ENCODE measurements at places on chromosomes 3 and 15. TPM values are rescaled to one million over a fixed set of nuclear protein-coding genes. Genes with fewer than 3 reads are reported as not detected.

DNA sequence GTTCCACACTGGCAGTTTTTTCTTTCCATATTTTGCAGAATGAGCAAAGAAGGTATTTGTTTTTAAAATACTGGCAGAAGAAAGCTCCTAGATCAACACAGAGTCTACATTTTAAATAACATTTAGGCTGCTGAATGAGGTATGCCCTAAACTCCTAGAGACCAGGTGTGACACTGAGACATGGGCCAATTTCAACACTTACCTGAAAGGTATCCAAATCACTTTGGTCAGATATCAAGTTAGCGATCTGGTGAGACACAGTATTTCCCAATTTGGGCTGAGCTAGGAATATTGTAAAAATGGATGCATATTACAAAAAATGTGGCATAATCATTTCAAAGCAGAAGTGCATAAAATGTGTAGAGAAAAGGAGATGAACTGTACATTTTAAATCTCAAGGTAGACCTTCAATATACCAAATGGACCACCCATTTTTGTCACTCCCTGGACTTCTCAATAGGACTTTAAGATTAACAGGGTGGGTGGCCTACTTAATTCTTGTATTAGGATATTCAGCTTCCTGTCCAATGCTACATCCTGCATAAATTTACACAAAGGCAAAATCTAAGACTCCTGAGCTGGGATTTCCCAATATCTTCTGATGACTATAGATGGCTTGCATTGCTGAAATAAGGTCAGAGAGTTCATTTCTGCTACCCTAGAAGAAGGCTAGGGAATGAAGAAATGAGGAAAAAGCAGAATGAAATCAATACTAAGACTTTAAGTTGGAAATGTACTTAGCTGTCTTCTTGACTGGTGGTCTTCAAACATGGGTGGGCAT, 487.8 kb downstream of the FOXP1 start:
- DNase-seq: no peak

- DNase-seq: no peak
These were observed 3.4 kb downstream of the CLDND1 start for GRCh38 chr3:98519351-98519750.

- no peak for DNase-seq
These were observed 31.6 kb upstream of the SNRPA1 start for GRCh38 chr15:101326462-101327146.

The DNAJC13 gene
- total RNA-seq: 57.1 TPM

The PAK6 gene
- not detected for total RNA-seq

GRCh38 chr3:98482717-98483482, 14.6 kb upstream of the OR5K2 start:
- DNase-seq: no peak

The SPTSSB gene
- total RNA-seq: not detected

GRCh38 chr15:98233873-98234272, 273.4 kb downstream of the ARRDC4 start:
- DNase-seq: no peak

DNA sequence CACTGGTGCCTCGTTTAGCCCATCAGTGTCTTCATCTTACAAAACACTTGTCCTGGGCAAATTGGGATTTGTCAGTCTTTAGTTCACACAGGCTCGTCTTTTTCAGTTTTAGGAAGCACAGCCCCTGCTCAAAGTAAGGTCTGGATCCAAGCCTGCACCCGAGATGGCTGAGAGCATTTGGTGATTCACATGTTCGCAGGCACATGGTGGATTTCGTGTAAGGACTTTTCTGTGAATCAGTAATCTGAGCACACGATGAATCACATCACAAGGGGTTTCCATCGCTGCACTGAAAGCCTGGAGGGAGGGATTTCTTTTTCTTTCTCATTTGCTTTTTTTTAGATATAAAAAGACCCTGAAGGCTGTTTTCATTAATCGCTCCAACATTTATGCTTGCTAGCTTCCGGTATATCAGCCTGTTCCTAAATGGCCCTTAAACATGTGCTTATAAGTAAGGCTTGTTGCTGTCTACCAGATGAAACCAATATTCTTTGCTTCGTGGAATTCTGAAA, 435.6 kb upstream of the ATP10A start:
- no peak for DNase-seq

DNA sequence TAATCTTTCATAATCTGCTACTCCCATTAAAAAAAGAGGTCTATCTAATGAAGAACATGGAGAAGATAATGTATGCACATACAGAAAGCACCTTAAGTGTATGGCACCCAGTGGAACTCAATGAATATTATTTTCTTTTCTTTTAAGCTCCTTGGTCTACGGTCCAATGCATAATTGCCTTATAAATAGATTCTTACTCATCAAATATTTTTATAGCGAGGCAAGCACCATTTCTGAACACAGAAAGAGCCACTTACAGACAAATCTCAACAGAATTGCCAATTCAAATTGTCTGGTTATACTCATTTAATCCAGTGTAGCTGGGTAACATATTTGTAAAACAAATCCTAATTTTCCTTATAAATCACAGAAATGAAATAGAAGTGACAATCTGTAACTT, 6.3 kb downstream of the PDZRN3 start:
- DNase-seq: no peak

DNA sequence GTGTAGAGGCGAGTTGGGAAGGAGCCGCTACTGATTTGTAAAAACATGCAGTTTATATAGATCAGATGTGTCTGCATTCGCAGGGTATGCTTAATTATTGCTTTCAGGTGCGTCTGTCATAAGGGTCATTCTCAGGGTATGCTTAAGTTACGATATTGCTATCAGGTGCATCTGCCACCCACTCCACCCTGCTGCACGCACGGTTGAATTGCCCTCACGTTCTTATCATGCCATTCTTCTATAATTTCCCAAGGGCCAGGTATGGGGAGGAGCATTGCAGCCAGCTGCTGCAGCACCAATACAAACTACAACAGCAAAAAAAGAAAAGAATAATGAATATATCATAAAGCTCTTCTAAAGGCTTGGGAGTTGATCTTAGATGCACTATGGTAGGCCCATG, 230.0 kb downstream of the KBTBD8 start:
- DNase-seq: no peak

- DNase-seq: peak; percentile 76
These were observed 1.8 kb downstream of the PLIN1 start for GRCh38 chr15:89677381-89677780.

The FBXL2 gene
- 20.4 TPM for total RNA-seq

DNA sequence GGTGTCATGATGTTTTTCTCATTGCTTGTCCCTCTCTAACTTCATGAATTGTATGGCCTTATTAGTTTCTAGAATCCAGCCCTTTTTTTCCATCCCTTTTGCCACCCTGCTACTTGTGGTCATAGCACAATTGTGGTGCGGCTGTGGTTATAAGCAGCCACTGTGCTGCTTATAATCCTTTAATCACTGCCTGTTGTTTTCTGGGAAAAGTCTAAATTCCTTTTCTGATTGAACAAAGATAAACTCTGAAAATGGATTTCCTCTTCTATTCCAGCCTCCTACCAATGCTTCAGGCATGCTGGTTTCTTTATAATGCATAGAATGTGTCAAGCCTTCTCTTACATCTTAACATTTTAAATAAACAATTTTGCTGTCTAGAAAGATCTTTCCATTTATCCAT, 319.5 kb downstream of the C3orf38 start:
- DNase-seq: no peak

DNA sequence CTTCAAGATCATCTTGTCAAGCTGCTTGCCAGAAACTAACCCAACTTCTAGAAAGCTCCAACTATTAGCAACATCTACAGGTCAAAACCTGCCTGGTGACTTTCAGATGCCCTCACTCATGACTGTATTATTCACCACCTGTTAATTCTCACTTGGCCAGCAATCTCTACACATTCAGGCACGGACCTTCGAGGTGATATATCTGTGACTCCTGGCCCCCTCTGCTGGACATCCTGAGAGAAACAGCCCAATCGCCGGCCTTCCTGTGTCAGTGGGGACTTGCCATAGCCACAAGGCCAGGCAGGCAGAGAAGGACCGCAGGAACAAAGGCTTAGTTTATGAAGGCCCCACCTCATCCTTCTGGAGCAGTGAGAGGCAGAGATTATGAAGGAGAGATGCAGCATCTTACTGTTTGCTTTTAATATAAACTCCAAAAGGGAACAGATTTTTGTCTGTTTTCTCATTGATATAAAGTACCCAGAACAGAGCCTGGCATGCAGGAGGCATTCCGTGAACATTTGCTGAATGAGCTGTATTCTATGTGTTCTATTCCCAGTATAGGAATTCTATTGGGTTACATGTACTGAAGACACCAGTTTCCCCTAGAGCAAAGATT, 24.4 kb upstream of the OCA2 start:
- no peak for DNase-seq

The CCR9 gene
- not detected for total RNA-seq

The DNASE1L3 gene
- total RNA-seq: not detected

DNA sequence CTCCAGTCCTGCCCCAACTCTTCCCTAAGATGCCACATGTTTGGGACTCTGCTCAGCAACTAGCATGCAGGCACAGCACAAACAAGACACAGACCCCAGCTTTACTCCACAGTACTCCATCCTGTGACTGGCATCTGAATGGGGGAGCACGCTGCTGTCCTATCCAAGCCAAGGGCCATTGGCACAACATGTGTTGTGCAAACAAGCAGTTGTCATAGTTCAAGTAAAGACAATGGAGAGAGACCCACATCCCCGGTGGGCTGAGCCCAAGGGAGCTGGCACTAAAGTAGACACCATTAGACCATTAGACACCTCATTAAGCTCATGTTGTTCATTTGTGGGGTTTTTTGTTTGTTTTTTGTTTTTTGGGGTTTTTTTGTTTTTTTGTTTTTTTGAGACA, 132.7 kb downstream of the CHSY1 start:
- no peak for DNase-seq

DNA sequence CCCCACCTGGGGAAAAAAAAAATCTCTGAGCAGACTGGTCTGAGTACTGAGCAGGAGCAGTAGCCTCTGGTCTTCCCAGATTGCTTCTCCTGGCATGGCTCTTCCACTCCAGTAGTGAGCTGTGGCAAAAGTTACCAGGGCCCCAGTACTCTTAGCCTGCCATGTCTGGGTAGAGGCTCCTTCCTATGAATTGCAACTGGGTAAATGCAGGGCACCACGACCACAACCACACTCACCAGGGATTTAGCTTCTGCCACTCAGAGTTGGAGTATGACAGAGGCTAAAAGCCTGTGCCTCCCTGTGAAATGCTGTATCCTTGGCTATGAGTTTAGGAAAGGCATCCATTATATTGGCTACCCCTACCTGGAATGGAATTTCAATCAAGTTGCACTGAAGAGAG, 67.9 kb upstream of the CCDC54 start:
- no peak for DNase-seq

GRCh38 chr3:126130981-126131745, 47.2 kb upstream of the SLC41A3 start:
- peak; percentile 72 for DNase-seq

DNA sequence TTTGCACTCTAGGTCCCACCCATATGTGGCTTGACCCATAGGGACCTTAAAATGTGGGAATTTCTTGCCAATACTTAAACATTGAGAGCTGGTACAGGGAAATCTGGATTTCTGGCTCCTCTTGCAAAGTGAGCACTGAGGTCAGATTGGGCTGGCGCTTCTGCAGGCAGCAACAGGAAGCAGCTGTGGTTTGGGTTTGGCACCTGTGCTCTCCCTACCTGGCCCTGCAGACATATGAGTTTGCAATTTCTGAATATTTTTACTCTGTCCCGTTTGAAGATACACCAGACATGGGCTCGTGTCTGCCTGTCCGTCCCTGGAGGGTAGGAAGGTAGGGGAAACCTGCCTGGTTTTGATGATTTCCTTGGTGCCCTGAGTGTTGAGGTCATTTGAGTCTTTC, 74.8 kb upstream of the SEC13 start:
- no peak for DNase-seq

GRCh38 chr3:119588112-119588511, 8.8 kb downstream of the ADPRH start:
- DNase-seq: no peak

The CPN2 gene
- total RNA-seq: not detected

The TNNC1 gene
- total RNA-seq: 0.60 TPM

The GRAMD1C gene
- 1.2 TPM for total RNA-seq

GRCh38 chr15:54528021-54528420, 549.8 kb downstream of the UNC13C start:
- no peak for DNase-seq

All from osteocyte (in vitro differentiated cells).